Epithelial cell of proximal tubule (primary cell): ENCODE measurements at places on chromosomes 1 and 21.

GRCh38 chr1:77546890-77547289, 135.6 kb downstream of the ZZZ3 start:
- no peak for DNase-seq

GRCh38 chr1:9120312-9120958, 8.5 kb downstream of the GPR157 start:
- DNase-seq: no peak

- DNase-seq: no peak
Observed at GRCh38 chr1:51253691-51254090, 17.6 kb downstream of the RNF11 start.

DNA sequence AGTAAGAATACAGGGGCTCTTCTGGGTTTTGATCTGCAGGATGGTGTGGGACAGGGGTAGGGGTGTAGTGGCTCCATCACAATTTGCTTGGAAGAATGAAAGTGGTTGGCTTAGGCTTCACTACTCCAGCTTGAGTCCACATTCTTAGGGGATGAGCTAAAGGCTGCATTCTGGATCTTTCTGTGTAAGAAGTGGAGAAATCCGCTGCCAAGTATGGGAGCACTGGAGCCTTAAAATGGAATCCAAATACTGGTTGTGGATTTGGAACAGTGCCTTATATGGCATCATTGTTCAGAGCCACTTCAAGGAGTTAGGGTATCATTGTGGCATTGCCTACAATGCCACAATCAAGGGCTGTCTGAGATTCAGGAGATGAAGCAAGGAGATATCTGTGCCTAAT, 187.1 kb downstream of the LMO4 start:
- peak; percentile 22 for DNase-seq

DNA sequence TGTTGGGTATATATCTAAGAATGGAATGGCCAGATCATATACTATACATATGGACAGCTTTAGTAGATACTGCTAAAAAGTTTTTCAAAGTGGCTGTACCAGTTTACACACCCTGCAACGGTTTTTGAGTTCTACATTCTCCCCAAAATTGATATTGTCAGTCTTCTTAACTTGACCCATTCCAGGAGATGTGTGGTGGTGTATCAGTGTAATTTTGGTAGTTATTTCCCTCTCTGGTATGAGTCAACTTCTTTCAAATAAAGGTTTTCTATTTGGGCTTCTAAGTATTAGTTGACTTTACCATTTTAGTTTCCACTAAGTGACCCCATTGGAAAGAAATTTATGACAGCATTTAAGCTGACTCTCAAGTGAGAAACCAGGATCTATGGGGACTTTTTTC, 29.2 kb downstream of the INKA2 start:
- DNase-seq: no peak

DNA sequence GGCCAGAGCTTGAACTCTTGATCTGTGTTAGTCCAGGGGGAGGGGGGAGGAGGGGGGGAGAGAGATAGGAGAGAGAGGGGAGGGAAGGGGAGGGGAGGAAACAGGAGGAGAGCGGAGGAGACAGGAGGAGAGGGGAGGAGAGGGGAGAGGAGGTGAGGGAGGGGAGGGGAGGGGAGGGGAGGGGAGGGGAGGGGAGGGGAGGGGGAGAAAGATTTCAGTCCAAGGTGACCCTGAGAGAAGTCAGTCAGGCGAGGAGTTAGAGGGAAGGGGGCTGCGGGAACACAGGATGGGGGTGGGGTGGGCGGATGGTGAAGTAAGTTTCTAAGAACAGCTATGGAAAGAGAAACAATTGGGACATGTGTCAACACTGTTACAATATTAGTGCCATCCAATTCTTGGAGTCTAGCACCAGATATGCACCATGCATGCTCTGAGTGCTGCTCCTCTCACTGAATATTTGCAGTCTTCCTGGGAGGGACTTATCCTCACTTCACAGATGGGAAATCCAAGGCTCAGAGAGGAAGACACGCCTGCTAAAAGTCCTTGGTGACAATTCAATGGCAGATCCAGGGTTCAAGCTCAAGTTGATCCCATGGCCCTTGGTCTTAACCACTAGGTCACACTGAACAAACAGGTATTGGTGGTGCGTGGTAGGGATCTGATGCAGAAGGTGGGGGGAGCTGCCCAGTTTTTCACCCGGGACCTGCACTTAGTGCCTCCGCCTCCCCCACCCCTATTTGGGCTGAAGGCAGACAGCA, 42.5 kb upstream of the ECE1 start:
- no peak for DNase-seq

- DNase-seq: peak; percentile 95
Observed at GRCh38 chr1:207034998-207035397, 2.4 kb upstream of the C1orf116 start.

GRCh38 chr1:225498549-225499136, 70.8 kb upstream of the LBR start:
- no peak for DNase-seq

DNA sequence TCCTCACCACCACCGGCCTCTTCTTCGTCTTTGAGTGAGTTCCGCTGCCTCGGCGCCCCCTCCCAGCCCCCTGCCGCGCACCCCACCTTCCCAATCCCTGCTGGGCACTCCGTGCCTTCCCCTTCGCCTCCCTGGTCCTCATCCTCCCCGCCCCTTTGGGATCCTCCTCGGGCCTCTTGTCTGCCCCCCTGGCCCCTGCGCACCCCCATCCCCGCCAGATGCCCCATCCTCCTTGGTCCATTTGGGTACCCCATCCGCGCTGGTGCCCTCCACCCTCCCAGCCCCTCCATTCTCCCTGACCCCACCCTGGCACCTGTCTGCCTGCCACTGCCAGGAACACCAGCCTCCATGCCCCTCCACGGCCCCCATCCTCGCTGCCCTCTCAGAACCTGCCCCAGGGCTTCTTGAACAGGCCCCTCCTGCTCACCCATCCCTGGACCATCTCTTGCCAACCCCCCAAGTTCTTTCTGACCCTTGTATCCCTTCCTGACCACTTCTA, 667 bp downstream of the ZDHHC18 start:
- no peak for DNase-seq

DNA sequence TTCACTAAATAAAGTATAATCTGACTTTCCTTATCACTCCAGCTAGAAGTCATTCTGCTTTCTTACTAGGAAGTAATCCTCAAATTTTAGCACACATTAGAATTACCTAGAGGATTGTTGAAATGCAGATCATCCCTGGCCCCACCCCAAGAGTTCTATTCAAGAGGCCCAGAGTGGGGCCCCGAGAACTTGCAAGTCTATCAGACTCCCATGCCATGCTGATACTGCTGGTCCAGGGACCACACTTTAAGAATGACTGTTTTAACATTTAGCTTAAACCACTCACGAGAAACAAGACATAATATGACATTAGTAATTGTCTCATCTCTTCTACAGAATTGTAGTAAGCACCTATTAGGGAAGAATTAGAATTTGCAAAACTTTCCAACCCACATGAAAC, 7.7 kb upstream of the SYNJ1 start:
- DNase-seq: no peak

- DNase-seq: no peak
Observed at GRCh38 chr1:53847980-53848379, 9.9 kb upstream of the NDC1 start.
